SJSA1 (cell line): ENCODE measurements at places on chromosomes 4 and X. TPM values are rescaled to one million over a fixed set of nuclear protein-coding genes. Genes with fewer than 3 reads are reported as not detected.

The RPS6KA3 gene
- 43.8 and 44.0 TPM in 2 replicates for total RNA-seq

- DNase-seq = no peak
These were observed 92.7 kb downstream of the ADRA2C start for GRCh38 chr4:3858765-3859388.

- DNase-seq = no peak
These were observed 62.2 kb upstream of the SPANXD start for GRCh38 chrX:141760761-141761160.

GRCh38 chr4:156293657-156294297 is 340.1 kb upstream of the CTSO start:
- no peak for DNase-seq

GRCh38 chr4:154485127-154485773 is 6.3 kb downstream of the DCHS2 start:
- no peak for DNase-seq

The ACSL1 gene
- 16.4 and 33.7 TPM in 2 replicates for total RNA-seq

DNA sequence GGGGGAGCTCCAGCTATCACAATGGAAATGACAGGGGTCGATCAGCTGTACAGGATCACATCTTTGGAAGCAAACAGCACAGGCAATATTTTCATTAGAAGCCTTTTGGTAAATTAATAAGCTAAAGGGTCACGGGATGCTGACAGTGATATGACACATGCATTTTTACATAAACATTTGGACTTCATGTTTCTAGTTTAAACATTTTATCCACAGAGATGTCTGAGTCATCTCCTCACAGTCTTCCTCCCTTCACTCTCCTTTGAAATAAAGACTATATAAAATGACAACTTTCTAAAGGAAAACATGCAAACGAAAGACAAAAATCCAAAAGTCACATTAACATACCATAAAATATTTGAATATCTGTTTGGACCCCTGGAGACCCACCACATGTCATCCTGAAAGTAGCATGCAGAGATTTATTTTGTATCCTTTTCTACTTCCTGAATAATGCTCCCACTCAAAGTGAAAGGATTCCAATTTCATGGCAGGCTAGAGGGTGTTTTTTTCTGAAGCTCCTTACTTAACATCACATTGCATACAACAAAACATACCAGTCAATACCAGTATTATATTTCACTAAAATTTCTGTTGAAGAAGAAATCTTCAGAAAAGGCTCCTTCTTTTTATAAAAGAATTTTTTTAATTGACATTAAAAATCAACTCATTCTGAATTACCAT is 200.1 kb upstream of the PPARGC1A start:
- DNase-seq = no peak
